ENCODE measurements at places on chromosomes 1 and 21.

GRCh38 chr1:219659005-219659600 is 46.2 kb upstream of the ZC3H11B start:
- DNase-seq = no peak

DNA sequence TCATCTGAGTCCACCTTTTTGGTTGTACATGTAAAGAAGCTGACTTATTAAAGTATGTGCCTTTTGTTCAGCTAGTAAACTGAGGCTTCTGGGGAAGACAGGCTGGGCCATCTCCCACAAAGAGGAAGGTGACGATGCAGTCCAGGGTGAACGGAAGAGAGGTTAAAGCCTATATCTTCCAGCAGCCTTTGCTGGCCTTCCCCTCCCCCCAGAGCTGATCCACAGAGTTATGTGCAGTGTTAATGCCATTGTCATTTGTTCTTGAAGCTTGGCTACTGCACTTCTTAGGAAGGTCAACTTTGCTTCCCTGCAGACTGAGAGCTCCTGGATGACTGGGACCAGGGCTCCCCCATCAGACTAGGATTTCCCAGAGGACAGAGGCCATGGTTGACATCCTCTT is 2.2 kb downstream of the SLC30A2 start:
- DNase-seq = no peak

DNA sequence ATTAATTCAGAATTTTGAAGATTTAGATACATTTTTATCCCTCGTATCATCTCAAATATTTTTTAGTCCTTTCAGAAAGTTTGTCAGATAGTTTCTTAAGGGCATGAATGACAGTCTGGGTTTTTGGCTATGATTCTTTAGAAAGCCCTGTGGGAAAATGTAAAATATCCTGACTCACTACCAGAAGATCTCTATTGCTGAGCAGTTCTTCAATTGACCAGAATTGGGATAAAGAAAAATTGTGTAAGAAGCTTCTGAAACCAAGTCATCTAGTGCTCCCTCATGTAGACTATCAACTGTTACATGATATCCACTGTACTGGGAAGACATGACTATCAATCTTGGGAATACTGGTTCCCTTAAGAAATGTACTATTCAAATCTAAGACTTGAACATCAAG is 608.3 kb upstream of the CHRM3 start:
- DNase-seq = no peak

DNA sequence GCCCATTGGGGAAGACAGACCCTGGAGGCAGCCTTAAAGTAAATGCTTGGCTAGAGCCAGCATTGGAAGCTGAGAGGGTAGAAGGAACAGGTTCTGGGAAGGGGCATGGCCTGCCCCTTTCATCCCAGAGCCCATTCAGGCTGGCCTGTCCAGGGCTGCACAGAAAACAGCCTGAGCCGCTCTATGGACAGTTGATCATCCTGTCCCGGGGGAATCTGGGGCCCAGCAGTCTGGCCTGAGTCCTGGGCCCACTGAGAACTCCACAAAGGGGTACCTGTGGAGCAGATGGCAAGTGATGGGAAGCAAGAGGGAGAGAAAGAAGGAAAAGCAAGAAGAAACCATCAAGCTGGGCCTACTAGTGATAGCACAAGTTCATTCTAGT is 13.2 kb downstream of the TMEM81 start:
- no peak for DNase-seq

GRCh38 chr1:15937146-15937545 is 38.8 kb downstream of the ZBTB17 start:
- peak; percentile 11 for DNase-seq

GRCh38 chr1:32335535-32335789 is 571 bp downstream of the MARCKSL1 start:
- no peak for DNase-seq

DNA sequence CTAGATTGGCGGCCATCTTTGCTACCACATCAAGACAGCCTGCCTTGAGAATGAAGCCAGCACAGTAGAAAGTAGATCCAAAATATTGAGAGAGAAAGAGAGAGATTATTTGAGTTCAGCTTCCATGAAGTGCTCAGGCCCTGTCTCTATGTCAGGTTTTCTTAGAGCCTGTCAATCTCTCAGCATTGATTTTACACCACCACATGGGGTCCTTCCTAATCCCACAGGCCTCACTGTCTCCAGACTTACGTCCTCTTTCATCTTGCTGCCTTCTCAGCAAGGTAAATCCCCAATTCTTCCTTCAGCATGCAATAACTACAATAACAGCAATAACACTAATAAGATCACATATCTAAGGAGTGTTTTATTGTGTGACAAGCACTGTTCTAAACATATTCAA is 21.0 kb downstream of the DYNLT5 start:
- no peak for DNase-seq

DNA sequence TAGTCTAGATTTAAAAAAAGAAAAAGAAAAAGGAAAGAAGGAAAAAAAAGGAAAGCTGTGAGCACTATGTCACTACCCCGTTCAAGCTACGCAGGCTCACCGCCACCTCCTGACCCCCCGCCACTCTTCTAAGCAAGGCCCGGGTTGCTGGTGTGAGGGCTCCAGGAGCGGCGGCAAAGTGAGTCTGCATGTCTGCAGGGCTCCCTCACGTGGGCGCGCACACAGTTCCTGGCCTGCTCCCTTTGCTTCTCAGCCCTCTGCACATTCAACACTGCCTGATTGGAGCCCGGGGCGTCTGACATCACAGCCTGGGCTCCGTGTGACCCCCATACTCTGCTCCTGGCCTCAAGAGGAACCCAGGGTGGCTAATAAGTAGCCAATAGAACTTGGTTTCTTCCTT is 81.4 kb upstream of the TLR5 start:
- DNase-seq = no peak

- no peak for DNase-seq
These were observed 231.3 kb downstream of the C1orf94 start for GRCh38 chr1:34408011-34408410.

DNA sequence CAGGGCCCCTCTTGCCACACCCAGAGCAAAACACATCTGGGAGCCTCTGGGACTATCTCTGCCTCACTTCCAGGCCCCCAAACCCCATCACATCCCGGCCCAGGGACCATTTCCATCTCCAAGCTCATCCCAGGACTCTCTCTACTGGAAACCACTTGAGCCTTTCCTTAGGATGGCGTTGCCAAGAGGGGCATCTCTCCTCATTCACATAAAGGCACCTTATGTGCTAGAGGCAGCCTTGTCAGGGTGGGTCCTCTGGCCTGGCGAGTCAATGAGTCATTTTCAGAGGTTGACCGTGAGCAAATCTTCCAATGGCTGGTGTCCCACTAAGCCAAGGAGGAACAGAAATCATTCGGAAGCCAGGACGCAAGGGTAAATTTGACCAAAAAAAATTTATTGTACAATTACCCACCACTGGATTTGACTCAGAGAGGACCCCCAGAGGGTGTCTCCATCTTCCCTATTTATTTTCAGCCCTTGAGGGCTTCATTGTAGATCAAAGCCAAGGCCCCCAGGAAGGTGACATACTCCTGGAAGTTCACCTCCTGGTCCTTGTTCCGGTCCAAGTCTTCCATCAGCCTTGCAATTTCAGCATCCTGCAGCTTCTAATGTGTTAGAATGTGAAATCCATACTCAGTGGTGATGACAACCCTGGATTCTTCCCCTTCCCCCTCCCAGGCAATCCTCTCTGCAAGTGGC is 1.4 kb downstream of the S100A6 start:
- DNase-seq = no peak

- DNase-seq = no peak
These were observed 53.5 kb downstream of the MIGA1 start for GRCh38 chr1:77832901-77833300.

DNA sequence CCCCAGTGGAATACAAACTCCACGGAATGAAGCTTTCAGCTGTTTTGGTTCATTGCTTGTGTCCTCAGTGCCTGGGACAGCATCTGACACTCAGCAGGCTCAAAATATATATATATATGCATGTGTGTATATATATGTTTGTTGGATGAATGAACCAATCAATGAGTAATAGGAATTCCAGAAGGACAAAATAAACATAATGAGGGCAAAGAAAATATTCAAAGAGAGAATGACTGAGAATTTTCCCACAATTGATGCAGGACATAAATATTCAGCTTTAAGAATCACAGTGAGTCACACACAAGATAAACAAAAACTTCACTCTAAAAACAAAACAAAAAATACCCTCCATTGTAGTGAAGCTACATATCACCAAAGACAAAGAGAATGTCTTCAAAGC is 64.0 kb downstream of the CHD5 start:
- no peak for DNase-seq

DNA sequence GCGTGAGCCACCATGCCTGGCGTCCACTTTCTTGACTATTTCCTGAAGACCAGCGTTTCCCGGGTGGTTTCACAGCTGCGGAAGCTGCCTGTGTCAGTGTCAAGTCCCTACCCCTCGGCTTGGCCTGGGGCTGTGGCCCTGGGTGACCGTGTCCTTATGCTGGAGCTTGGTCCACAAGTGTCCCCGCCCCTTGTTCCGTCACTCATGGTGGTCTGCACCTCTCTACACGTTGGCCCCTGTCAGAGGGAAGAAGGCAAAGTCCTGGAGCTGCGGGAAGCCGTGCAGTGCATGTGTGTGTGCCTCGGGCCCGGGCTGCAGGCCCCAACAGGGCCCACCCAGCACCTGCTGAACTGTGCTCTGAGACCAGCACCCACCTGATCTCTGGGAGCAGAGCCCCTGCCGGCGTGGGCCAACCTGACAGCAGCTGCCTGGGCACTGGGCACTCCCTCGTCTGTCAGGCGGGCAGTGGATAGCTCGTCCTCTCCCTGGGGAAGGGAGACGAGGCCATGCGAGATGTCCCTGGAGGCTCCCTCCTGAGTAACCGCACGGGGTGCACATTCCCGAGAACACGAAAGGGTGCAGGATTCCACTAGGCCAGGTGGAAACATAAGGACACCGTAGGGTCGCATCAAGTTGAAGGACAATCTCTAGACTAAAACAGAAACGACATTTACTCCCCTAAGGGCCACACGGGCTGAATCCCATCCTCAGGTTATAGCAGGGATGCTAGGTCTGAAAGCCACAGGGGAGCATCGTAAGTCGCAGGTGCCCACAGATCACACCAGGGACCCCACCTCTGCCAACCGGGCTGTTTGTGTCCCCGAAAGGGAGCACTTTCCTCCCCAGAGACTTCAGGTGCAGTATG is 2.4 kb upstream of the C1orf159 start:
- peak; percentile 38 for DNase-seq

DNA sequence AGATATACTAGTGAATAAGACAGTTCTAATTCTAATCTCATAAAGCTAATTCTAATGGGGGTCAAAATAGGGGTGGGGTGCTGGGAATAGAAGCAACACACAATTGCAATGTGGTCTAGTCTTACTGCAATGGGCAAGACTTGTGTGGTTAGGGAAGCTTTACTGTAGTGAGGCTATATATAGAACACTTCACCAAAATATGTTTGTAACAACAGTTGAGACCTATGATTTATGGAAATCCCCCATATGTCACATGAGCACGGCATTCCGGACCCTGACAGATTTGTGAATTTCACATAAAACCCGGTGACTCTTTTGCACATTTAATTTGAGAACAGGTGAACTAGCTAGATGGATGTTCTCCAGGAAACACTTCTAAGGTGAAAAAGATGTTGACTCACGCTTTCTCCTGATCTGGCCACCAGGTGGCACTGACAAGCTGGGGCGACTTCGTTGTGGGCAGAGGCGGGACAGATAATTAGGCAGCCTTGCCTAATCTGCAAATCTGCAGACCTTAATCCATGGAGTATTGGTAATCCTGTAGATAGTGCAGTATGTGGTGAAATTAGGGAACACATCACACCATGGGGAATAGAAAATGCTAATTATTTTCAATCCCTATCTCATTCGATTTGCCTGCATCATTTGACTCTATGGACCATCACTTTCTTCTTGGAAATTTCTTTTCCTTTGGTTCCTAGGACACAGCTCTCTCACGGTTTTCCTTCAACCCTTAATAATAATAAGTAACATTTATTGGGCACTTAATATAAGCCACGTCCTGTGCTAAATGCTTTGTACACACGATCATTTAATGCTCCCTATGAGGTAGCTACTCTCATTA is 37.7 kb downstream of the KIAA0040 start:
- DNase-seq = peak; percentile 81

DNA sequence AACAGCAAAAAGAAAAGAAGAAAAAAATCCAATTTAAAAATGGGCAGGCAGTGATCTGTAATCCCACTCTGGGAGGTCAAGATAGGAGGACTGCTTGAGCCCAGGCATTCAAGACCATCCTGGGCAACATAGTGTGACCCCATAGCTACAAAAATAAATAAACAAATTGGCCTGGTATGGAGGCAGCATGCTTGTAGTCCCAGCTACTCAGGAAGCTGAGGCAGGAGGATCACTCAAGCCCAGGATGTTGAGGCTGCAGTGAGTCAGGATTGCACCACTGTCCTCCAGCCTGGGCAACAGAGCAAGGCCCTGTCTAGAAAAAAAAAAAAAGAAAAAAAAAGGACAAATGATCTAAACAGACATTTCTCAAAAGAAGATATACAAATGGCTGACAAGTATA is 99.6 kb downstream of the EIF4G3 start:
- DNase-seq = no peak

DNA sequence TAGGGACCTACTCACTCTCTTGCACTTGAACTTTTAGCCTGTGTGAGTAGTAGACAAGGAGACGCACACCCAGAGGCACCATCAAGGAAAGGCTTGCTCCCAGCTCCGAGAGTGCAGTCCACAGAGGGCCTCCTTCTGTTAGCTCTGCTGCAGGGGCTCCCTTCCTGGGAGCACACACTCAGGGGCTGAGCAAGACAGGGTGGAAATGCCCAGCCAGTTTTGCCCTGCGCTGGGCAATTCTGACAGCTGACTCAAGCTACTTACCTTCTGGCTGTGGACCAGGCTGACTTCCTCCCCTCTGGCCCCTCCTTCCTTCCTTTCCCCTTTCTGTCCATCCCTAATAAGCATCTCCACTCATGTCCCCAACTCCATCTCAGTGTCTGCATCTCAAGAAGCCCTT is 449.1 kb downstream of the PTPRU start:
- no peak for DNase-seq

DNA sequence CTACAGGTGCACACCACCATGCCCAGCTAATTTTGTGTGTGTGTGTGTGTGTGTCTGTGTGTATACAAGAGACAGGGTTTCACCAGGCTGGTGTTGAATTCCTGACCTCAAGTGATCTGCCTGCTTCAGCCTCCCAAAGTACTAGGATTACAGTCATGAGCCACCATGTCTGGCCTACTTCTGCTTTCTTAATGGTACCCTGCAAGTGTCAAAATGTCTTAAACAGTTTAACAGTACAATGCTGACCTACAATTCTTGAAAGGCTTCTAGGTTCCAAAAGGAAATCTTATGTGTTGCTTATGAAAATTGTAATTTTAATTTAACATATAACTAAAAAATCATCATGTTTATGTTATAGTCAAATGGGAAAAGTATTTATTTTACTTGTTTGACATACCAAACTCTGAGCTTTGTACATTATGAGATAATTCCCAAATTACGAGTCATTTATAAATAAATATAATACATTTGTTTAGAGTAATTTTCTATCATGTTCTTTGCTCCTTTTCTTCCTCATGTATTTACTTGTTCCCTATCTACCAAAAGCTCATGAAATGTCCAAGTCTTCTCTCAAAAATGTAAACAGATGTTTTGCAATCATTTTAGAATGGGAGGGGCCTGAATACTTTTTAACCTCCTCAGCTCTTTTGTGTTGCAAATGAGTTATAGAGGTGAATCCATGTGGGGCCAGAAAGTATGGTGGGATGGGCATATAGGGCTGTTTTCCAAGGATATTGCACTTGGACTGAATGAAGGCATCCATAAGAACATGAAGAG is 8.4 kb upstream of the VCAM1 start:
- DNase-seq = no peak

- DNase-seq = no peak
These were observed 307.9 kb downstream of the SMYD3 start for GRCh38 chr1:246199086-246199645.

All from B cell (primary cell).